ENCODE measurements at places on chromosomes 12 and 14.

DNA sequence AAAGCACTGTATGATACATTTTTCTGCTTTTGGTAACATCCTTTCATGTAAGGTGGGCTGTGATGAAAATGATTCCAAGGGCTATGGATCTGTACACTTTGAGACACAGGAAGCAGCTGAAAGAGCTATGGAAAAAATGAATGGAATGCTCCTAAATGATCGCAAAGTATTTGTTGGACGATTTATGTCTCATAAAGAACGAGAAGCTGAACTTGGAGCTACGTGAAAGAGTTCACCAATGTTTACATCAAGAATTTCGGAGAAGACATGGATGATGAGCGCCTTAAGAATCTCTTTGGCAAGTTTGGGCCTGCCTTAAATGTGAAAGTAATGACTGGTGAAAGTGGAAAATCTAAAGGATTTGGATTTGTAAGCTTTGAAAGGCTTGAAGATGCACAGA, 22.1 kb upstream of the SRGAP1 start:
- no peak for DNase-seq

- DNase-seq, result no peak
Observed at GRCh38 chr14:75609606-75610475, 31.4 kb downstream of the FLVCR2 start.

- no peak for DNase-seq
Observed at GRCh38 chr12:101243074-101243473, 33.0 kb upstream of the SLC5A8 start.

DNA sequence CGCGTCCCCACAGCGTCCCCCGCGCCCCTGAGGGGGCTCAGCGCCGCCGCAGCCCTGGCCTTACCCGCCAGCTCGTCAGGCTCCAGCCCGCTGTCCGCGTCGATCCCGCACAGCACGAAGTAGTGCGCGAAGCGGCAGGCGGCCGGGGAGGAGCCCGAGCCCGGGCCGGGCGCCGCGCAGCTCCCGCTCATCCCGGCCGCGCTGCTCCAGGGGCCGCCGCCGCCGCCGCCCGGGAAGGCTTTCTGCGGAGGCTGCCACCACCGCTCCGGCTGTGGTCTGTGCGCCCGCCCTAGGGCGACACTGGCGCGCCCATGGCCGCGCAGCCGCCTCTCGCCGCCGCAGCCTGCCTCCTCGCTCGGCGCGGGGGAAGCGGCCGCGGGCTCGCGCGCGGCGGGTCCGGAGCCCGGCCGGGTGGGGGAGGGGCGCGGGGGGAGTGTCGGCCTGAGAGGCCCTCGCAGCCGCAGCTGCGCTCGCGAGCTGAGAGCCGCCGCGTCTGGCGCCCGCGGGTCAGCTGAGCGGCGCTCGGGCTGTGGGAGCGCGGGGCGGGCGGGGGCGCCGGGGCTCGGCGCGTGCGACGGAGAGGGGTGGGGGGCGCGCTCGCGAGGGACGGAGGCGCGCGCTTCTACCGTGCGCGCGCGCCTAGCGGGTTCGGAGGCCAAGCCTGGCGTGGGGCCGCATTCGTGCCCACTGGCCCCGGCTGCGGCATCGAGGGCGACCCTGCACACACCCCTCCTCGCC, at the start of gene DENND5B:
Gene DENND5B (minus strand): TSS at position 495 of the 738 bp plus-strand sequence. CDS start 304 bp downstream, at position 191.
- DNase-seq, result no peak

DNA sequence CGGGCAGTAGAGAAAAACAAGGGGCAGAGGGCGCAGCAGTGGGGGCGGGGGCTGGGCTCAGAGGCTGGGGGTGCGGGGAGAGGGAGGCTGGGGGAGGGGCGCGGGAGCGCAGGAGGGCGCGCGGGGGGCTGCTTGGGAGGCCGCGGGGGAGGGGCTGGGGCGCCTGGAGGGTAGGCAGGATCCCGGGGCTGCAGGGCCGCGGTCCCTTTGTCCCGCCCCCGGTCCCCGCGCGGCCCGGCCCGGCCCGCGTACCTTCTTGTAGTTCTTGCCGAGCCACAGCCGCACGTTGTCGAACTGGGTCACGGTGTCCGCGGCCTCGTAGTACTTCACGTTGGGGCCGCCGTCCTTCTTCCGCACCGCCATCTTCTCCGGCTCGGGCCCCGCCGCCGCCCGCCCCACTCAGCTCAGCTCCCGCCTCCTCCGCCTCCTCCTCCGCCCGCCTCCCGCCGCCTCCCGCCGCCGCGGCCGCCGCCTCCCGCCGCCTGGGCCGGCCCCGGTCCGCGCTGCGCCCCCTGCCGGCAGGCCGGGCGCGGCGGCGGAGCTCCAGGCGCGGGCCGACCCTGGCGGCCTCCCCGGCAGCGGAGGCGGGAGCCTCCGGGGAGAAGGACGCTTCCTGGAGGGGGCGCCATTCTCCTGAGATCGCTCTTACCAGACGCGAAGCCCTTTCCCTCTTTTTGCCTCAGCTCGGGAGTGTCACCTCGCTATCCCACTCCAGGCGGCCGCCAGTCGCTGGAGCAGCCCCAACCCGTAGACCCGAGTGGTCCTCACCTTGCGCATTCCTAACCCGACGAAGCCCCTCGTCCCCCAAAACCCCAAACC, at the start of gene SMARCC2:
Gene SMARCC2 (minus strand): TSS at position 385 of the 819 bp plus-strand sequence. CDS start 22 bp downstream, at position 363.
- peak; percentile 89 for DNase-seq

- DNase-seq, result no peak
Observed at GRCh38 chr12:11759899-11760298, 110.4 kb downstream of the ETV6 start.

- DNase-seq, result no peak
Observed at GRCh38 chr14:86072116-86072894, 542.4 kb downstream of the FLRT2 start.

DNA sequence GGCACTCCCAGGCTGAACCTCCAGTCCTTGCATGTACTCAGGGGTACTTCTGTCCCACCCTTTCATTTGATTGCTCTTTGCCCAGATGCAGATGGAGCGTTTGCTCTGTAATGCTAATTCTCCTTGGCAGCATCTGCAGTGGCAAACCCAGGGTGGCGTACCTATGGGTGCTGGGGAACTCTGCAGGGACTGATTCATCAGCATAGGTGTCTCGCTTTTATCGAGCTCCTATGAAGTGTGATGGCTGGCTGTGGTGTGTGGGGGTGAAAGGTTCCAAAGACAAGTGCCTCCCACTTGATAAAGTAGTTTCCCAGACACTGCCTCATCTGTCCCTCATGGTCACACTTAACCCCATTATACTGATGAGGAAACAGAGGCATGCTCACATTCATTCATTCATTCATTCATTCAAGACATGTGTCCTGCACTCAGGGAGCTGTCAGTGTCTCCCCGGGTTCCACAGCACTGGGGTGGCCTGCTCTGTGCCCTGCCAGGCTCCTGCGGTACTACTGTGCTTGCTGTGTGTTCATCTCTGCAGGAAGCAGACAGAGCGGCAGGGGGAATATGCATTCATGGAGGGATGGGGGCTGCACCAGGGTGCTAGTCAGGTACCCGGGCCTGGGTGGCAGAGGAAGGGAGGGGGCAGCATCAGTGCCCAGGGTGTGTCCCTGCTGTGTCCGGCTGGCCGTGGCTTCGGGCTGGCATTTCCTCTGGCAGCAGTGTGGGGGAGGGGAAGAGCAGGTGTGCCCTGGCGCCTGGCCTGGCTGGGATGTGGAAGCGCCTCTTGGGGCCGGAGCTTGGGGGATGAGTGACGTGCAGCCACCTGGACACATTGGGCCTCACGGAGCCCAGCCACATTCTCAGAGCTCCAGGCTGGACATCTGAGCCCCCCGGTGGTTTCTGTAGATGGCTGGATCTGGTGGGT, 110.9 kb downstream of the TSPAN9 start:
- DNase-seq, result no peak

DNA sequence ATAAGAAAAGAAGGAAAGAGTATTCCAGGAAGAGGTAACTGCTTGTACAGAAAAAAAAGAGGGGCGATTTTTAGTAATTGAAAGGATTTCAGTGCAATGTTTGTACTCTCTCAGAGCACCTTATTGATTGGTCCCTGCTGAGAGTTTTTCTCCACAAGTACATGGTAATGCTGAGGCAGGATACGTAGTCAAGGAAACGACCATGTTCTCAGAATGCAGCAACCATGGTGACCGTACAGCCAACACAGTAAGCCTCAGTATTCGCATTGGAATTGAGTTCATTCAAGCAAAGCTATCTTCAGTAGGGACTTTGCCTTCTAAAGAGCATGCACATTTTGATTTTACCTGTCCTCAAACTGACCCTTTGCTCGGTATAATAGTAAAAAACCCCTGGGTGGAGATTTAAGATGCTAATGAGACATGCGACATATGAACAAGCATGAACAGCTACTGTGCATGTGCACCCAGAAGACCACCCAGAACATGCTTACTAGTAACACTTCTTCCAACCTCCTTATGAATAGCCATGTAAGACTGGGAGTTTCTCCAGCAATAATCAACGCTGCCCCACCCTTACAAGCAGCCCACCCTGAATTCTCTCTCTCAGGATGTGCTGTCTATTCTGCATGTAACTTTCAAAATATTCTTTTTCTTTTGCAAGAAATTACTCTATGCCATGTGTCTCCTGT, 6.2 kb upstream of the SLC41A2 start:
- no peak for DNase-seq

DNA sequence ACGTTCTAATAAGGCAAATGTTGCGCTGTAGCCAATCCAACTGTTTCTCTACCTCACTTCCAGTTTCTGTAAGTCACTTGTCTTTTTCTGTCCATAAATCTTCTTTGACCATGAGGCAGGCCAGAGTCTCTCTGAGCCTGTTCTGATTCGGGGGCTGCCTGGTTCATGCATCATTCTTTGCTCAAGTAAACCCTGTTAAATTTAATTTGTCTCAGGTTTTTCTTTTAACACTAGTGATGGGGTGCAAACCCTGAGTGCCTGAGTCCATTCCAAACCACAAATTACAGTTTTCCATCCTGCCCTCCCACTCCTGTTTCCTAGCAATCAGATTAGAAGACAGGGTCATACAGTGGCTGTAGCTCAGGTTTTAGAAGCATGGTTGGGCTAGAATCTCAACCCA, 41.9 kb downstream of the VWF start:
- no peak for DNase-seq

DNA sequence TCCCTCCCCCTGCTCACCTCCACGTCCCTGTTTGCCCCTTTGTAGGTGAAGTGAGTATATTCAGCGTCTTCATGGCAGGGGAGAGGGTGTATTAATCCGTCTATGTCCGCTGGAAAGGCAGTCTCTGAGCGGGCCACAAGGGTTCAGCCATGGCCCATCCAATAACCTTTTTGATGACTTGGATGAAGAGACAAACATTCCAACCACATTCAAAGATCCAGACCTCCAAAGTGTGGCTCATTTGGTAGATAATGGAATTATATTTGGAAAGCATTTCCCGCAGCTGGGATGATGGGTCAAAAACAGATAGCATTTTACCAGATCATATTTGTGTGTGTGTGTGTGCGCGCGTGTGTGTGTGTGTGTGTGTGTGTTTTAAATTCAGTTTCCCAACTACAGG, 345.9 kb downstream of the DPF3 start:
- no peak for DNase-seq

DNA sequence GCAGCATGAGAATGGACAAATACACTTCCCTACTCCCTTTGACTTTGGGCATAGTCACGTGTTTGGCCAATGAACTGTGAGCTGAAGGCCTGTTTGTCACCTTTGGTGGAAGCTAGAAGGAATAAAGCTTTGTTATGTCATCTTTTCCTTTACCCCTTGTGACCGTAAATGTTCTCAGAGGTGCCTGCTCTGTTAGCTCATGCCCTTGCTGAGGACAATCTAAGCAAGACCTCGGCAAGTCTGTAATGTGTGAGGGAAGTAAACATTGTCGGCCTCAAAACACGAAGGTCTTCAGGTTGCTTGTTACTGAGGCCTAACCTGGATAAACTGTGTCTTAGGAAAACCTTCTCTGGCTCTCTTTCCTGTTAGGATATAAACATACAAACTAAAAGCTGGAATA, 354.2 kb downstream of the TMEM132D start:
- DNase-seq, result no peak

DNA sequence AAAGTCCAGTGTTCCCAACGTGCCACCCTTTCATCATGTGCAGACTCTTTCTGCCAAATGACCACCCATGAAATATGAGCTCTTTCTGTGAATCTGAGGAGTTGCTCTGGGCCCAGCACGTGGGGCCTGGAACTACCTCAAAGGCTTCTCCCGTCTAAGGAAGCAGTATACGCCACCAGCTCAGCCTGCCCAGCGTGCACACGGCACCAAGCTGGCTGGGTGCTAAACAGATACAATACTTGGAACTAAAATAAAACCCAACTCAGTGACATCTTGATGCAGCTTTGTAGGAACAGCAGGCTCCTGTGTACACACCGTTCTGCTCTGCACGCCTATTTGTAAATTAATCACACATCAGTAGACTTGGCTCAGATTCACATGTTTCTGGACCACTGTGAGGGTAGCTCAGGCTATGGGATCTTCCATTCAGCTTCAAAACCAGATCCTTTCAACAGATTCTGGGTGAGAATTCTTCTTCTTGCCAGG, 74.8 kb downstream of the ARL6IP4 start:
- no peak for DNase-seq

GRCh38 chr12:96235484-96235826, 41.3 kb downstream of the ELK3 start:
- no peak for DNase-seq

- no peak for DNase-seq
Observed at GRCh38 chr14:92892589-92892988, 30.4 kb upstream of the CHGA start.

- DNase-seq, result no peak
Observed at GRCh38 chr14:20632448-20632830, 9.1 kb downstream of the OR6S1 start.

DNA sequence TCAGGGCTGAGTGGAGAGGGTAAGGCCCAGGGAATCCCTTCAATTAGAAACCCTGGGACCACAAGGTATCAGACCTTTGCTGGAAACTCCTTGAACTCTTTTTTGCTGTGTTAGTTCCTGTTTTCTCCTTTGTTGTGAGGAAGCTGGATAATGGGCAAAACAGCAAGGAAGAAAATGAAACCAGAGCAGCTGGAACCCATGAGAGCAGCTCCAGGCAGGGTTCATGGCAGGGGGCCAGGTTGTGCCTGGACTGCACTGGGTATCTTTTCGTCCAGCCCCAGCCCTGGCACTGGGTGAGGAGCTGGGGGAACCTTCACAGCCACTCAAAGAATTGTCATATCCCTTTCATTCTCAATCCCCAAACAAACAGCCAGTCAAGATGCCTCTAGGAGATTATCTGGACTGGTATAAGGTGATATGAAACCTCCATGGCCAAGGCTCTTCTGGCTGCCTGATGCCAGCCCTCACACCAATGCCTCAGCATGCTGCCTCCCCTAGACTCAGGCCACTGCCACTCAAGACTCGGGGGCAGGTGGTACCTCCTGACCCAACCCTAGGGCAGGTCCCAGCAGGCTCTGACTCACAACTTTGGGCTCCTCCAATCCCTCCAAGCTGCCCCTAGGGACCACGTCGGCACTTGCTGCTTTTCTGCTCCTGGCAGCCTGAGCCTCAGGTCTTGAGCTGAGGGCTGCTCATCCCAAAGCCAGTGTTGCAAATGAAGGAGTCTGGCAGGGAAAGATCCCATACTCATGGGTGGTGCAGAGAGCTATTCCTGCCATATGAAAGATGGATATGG, 16.5 kb downstream of the FAM186B start:
- peak; percentile 61 for DNase-seq

DNA sequence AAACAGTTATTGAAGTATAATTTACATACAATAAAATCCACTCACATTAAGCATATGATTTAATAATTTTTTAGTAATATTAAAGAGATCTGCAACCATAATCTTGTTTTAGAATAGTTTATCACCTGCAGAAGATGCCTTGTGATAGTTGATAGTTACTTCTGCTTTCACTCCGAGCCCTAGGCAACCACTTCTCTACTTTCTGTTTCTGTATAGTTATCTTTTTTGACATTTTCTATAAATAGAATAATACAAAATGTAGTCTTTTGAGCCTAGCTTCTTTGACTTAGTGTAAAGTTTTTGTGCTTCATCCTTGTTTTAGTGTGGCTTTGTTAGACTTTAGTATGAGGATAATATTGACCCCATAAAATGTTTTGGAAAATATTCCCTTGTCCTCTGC, 111.0 kb downstream of the MNAT1 start:
- DNase-seq, result no peak
